ENCODE measurements at places on chromosomes 4 and X.

DNA sequence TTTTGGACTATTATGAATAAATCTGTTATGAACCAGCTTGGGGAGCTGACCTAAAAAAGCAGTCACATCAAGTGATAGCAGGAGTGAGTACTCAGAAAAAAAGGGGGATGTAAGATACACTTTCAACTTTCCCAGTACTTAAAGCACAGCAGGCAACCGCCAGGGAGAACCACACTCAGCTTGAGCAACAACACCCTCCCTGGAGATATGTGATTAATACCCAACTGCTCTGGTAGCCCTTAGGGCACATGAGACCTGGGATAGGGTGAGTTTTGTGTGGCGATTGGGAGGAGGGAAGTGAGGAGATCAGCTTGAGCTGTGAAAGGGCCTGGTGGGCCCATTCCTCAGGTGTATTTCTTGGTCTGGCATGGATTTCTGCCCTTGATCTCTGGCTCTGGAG is 220.3 kb upstream of the SFRP2 start:
- DNase-seq = no peak

GRCh38 chr4:45688341-45688740 is 435.5 kb downstream of the GABRG1 start:
- DNase-seq = no peak

- DNase-seq = no peak
These were observed 52.4 kb upstream of the TRIM2 start for GRCh38 chr4:153151535-153152455.

GRCh38 chr4:4805887-4806286 is 53.6 kb upstream of the MSX1 start:
- DNase-seq = no peak

GRCh38 chrX:66892004-66892403 is 253.1 kb upstream of the EDA2R start:
- no peak for DNase-seq

DNA sequence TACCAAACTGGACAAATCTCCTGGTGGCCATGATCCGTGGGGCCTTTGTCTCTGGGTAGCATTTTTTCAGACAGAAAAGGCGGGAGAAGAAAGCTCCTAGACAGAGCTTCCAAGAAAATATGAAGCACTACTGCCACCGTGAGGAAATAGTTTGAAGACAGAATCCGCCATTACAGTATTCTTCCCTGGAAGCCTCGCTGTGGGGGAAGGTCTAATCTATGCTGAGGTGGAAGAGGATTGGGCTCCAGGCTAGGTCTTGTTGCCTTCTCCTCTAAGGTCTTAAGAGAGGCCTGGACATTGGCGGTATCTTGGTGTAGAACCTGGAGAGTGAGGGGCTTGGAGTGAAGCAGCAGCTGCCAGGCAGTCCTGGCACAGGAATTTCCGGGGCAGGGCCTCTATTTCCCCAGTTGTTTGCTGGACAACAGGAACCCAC is 218.9 kb downstream of the OR13H1 start:
- no peak for DNase-seq

GRCh38 chr4:84750260-84750959 is 167.5 kb downstream of the CDS1 start:
- DNase-seq = no peak
